Activated CD4-positive, alpha-beta T cell treated with anti-CD3 and anti-CD28 coated beads, Interleukin-2, amount 10 ng/mL, durations not matched to agents 7 days and 5 days (primary cell): ENCODE measurements at places on chromosomes 12 and 14.

GRCh38 chr12:8905546-8905945, 8.8 kb upstream of the PHC1 start:
- no peaks in the 10 kb centered on the region for H3K36me3 ChIP-seq
- no peak for DNase-seq
- H3K27ac ChIP-seq = no peak overlapping the region
- peaks cover 8% of the 10 kb centered on the region for H3K27me3 ChIP-seq
- H3K4me1 ChIP-seq = peaks cover 9% of the 10 kb centered on the region

DNA sequence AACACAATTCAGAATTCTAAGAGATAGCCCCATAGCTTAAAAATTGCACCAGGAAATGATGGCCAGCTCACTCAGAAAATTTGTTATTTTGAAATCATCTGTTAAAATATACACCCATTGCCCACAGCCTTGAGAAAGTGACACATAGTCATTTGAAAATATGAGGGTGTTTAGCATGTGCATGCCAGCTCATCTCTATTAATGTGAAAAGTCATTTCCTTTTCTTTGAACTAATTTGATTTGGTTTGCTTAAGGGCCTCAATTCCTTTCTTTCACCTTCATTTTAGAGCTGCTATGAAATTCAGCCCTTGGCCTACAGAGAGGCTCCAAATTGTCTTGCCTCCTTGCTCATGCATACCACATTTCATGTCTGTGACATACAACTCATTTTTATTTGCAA, 241.4 kb downstream of the PHLDA1 start:
- no peak overlapping the region for H3K27ac ChIP-seq
- no peak overlapping the region for H3K4me3 ChIP-seq
- DNase-seq = no peak
- H3K36me3 ChIP-seq = no peaks in the 10 kb centered on the region
- H3K27me3 ChIP-seq = peaks cover 22% of the 10 kb centered on the region
- H3K4me1 ChIP-seq = no peaks in the 10 kb centered on the region

- H3K27ac ChIP-seq = no peak overlapping the region
- no peak overlapping the region for H3K4me3 ChIP-seq
- H3K4me1 ChIP-seq = no peaks in the 10 kb centered on the region
These were observed 281.8 kb downstream of the EGLN3 start for GRCh38 chr14:33669111-33669510.

DNA sequence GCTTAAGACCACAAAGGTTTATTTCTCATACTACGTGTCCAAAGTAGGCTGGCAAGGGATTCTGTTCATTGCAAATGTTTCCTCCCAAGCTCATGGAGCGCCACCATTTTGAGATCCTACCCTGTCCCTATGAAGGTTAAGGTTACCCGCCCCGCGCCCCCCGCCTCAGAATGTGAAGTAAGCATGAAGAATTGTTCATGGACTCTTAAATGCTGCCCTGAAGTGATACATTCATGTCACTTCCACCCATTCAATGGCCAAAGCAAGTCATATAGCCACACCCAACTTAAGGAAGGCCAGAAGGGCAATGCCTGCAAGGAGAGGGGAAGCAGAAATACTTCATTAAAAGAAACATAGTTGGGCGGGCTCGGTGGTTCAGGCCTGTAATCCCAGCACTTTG, 4.2 kb downstream of the TMEM253 start:
- DNase-seq = no peak
- peak overlapping the region; percentile 87 for H3K4me3 ChIP-seq
- no peaks in the 10 kb centered on the region for H3K27me3 ChIP-seq
- H3K4me1 ChIP-seq = peaks cover 37% of the 10 kb centered on the region

DNA sequence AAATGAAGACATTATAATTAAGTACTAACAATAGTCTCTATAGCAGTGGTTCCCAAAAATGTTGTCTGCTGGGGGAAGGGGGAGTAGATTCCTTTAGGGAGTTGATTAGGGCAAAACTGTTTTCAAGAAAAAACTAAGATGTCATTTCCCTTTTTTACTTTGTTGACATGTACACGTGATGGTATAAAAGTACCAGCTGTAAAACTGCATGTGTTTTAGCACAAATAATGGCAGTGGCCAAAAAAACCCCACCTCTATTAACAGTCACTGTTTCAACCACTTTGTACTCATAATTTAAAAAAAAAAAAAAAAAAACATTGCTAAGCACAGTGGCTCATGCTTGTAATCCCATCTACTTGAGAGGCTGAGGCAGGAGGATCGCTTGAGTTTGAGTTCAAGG, 61.7 kb downstream of the PPP1R12A start:
- no peaks in the 10 kb centered on the region for H3K27me3 ChIP-seq
- peaks cover 38% of the 10 kb centered on the region for H3K36me3 ChIP-seq
- H3K4me1 ChIP-seq = peaks cover 14% of the 10 kb centered on the region
- DNase-seq = no peak

- H3K4me1 ChIP-seq = no peaks in the 10 kb centered on the region
- no peaks in the 10 kb centered on the region for H3K36me3 ChIP-seq
- H3K27me3 ChIP-seq = peaks cover 17% of the 10 kb centered on the region
- DNase-seq = no peak
- H3K27ac ChIP-seq = no peak overlapping the region
- H3K4me3 ChIP-seq = no peak overlapping the region
These were observed 104.0 kb upstream of the FRMD6 start for GRCh38 chr14:51547701-51548100.

GRCh38 chr14:91323671-91324605, 79.4 kb upstream of the GPR68 start:
- peak; percentile 93 for DNase-seq
- H3K36me3 ChIP-seq = peaks cover 75% of the 10 kb centered on the region
- no peaks in the 10 kb centered on the region for H3K27me3 ChIP-seq
- peaks cover 74% of the 10 kb centered on the region for H3K4me1 ChIP-seq
- H3K27ac ChIP-seq = peak overlapping the region; percentile 98
- H3K4me3 ChIP-seq = peak overlapping the region; percentile 75

- no peak overlapping the region for H3K4me3 ChIP-seq
- peak; percentile 47 for DNase-seq
- no peak overlapping the region for H3K27ac ChIP-seq
- no peaks in the 10 kb centered on the region for H3K36me3 ChIP-seq
These were observed 110.1 kb upstream of the TMEM132D start for GRCh38 chr12:130013771-130014484.
